Activated T-cell treated with anti-CD3 and anti-CD28 coated beads, Interleukin-2, amount 50 U/mL, for 1 hour (primary cell): ENCODE measurements at places on chromosomes 3 and 15.
A peak's percentile ranks its signal among the peaks of the same experiment; 100 is the strongest.

DNA sequence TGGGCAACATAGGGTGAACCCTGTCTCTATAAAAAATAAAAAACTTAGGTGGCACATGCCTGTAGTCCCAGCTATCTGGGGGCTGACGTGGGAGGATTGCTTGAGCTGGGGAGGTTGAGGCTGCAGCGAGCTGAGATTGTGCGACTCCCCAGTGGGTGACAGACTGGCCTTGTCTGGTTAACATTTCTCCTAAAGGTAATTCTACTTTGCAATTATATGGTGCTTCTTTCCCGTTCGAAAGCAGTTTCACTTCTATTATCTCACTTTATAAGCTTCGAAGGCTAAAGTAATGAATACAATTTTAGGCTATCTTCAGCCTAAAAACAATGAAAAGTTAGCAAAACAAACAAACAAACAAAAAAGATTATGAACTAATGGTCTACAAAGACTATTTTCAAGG, 35.3 kb downstream of the COMMD2 start:
- DNase-seq = no peak

- DNase-seq = no peak
These were observed 217.6 kb downstream of the STT3B start for GRCh38 chr3:31750341-31750740.

- DNase-seq = no peak
These were observed 49.8 kb downstream of the MBNL1 start for GRCh38 chr3:152318512-152318911.

DNA sequence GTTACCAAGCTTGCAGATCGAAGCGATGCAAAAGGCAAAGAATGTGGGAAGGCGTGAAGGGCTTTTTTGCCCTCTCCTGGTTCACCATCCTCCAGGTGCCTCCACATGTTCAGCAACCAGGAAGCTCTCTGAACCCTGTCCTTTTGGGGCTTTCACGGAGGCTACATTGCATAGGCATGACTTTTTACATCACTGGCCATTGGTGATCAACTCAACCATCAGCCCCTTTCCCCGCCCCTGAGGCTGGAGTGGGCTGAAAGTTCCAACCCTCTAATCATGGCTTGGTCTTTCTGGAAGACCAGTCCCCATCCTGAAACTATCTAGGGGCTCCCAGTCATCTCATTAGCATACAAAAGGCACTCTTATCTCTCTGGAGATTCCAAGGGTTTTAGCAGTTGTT, 52.6 kb downstream of the UACA start:
- no peak for DNase-seq

- no peak for DNase-seq
These were observed 35.1 kb downstream of the PDCD6IP start for GRCh38 chr3:33833408-33834095.

GRCh38 chr15:33822479-33822878, 145.8 kb upstream of the CHRM5 start:
- no peak for DNase-seq

GRCh38 chr3:128072454-128073184, 20.4 kb downstream of the SEC61A1 start:
- no peak for DNase-seq

DNA sequence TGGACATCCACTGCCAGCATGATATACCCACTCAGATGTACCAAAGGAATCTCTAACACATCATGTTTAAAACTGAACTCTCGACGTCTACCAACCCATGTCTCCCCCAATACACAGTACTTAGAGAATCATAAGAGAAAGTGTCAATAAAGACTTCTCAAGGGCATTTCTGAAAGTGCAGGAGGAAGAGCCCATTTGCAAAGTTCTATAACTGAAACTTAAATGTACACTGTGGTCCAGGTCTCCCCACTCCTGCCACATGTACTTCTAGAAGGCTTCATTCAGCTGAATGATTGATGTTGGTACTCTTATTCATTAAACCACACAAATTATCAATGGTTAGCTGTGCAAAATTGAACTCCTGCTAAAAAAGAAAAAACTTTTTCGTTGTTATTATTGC, 31.8 kb downstream of the HERC1 start:
- no peak for DNase-seq

GRCh38 chr3:38015485-38015884, 14.0 kb downstream of the PLCD1 start:
- DNase-seq = no peak

- DNase-seq = no peak
These were observed 40.6 kb upstream of the NMNAT3 start for GRCh38 chr3:139718415-139718814.

DNA sequence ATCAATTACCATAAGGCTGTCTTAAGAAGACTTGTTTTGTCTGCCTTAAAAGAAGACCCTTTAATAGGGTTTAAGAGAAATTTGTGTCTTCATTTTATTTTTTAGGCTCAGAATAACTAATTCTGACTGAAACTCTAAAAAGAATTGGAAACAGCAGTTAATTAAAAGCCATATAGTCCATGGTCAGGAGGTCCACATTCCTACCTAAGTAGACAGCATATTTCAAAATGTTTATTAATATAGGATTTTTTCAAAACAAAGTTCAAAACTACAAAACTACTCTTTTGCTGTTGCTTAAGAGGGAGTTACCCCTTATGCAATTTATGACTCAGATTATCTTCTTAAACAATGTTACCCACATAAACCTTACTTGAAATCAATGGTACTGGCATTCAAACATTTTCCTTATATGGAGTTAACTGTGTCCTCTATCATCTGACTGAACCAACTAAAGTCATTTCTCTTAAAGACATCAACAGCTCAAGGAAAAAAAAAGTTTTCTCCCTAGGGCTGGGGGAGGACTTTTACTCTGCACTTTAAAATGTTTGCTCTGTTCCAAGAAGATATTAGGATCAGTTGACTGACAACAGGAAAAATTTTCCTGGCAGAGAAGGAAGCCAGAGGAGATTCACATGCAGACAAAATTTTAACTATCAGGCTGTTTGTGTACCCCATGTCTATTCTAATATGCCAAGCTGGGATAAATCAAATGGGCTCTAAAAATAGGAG, 56.8 kb upstream of the NANOGP8 start:
- no peak for DNase-seq

DNA sequence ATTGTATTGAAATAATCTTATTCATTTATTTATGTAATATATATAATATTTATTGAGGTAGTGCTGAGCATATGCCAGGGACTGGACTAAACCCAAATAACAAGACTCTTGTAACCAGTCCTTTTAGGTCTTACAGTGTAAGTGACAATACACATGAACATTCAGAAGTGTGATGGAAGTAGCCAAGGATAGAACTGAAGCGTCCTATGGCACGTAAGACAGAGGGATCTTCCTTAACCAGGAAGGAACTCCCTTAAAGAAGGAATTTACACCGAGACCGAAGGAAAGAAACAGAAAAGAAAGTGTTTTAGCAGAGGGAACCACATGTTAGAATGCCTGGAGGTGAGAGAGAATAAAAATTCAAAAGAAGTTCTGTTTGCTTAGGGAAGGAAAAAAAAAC, 23.6 kb upstream of the CLDN1 start:
- DNase-seq = no peak

DNA sequence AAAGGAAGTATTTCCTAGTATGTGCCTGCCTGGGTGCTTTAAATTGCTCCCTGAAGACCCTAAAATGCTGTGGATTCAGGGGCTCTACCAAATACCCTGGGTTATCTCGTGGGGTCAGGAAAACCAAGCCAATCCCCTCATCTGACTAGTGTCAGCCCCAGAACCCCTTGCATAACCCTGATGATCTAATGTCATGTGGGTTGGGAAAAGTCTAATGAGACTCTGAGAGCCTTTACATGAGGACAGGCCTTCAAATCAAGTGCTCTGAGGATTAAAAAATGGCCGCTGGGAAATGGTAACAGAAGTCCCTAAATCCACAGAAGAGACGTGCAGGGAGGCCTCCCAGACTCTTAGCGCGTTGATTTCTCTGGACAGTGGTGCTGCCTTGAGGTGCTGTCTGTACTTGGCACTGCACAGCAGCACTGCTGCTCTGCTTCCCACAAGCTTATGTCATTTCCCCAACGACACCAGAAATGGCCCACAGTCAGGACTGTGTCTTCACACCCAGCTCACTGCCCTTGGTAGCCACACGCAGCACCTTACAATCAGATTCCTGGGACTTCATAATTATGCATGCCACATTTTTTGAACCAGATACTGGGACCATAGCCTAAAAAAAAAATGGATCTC, 16.6 kb downstream of the EIF4E3 start:
- no peak for DNase-seq

GRCh38 chr15:47726399-47726823, 9.1 kb downstream of the SEMA6D start:
- DNase-seq = no peak

- DNase-seq = no peak
These were observed 181.7 kb upstream of the CHRNA7 start for GRCh38 chr15:31848621-31849020.

GRCh38 chr3:46915297-46915822, 37.8 kb downstream of the PTH1R start:
- DNase-seq = no peak

DNA sequence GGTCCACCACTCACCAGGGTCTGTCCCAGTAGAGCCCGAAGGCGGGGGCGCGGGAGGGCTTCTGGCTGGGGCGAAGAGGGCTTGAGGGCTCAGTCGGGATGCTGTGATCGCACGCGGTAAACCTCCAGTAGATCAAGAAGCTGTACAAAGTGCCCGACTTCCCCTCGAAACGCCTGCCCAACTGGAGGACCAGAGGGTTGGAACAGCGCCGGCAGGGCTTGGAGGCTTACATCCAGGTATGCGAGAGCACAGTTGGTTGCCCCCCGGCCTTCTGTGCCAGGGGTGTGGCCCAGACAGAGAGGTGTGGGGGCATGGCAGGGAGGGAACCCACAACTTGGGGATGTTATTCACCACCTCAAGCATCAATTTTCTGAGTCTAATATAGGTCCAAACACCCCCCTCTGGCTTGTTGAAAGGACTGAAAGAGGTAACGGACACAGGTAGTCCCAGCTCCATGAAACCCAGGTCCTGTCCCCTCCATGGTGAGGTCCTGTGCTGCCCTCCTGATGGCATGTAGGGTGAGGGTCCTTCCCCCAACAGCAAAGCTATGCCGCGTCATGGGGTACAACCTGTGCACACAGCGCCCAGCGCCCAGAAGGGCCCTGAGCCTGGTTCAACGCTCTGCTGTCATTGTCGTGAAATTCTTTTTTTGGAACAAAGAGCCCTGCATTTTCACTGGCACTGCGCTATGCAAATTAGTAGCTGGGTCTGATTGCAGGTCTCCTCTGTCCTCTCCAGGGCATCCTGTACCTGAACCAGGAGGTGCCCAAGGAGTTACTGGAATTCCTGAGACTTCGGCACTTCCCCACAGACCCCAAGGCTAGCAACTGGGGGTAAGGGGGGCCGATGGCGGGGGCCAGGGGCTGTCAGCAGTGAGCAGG, 1.2 kb downstream of the SNX22 start:
- peak; percentile 43 for DNase-seq

- no peak for DNase-seq
These were observed 51.7 kb upstream of the HES1 start for GRCh38 chr3:194084284-194084683.

GRCh38 chr15:90840157-90840855, 28.1 kb upstream of the FURIN start:
- no peak for DNase-seq

GRCh38 chr3:197801891-197802778, 11.1 kb downstream of the LRCH3 start:
- no peak for DNase-seq

- no peak for DNase-seq
These were observed 107.0 kb upstream of the RPL32 start for GRCh38 chr3:12948371-12948770.

- no peak for DNase-seq
These were observed 49.5 kb downstream of the FBN1 start for GRCh38 chr15:48595981-48596380.

DNA sequence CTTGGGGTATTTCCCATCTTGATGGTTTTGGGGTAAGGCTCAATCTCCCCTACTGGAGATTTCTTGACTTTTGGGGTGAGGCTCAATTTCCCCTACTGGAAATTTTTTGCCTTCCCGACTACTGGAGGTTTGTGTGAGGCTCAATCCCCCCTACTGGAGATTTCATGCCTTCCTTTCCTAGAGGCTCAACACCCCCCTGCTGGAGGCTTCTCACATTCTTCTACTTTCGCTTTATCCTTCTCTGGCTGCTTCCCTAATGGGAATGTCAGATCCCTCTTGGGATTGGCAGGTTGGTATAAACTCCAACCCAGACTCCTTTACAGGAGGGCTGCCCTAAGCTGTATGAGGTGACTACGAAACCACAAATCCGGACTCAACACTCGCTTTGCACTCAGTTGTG, 49.2 kb downstream of the KATNBL1 start:
- no peak for DNase-seq

DNA sequence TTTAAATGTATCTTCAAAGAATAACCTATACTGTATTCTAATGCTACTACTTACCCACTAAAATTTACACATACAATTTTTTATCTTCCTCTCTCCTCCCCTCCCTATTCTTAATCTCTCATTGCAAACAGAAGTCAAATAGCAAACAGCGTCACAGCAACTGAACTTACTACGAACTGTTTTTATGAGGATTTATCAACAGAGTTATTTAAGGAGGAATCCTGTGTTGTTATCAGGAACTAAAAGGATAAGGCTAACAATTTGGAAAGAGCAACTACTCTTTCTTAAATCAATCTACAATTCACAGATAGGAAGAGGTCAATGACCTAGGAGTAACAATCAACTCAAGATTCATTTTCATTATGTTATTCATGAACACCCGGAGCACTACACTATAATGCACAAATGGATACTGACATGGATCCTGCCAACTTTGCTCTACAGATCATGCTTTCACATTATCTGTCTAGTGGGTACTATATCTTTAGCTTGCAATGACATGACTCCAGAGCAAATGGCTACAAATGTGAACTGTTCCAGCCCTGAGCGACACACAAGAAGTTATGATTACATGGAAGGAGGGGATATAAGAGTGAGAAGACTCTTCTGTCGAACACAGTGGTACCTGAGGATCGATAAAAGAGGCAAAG, 984 bp downstream of the FGF7 start:
- DNase-seq = no peak

DNA sequence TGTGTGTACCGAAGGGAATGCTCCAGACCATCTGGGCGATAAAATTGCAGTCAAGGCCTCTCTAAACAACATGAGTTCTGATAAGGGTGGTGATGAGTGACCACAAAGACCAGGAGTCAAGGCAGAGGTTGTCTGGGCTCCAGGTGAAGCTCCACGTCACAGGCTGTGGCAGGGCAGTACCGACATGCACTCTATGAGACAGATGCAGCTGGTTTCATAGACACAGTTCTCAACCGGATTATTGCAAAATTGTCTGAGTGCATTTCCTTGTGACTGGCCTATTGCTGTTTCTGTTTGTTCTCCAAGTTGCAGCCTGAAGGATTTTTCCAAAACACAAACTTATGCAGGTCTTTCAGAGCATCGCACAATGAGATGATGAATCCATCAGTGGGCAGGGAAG, 157.5 kb upstream of the HES1 start:
- no peak for DNase-seq

GRCh38 chr15:82005239-82005638, 40.6 kb downstream of the MEX3B start:
- DNase-seq = no peak

GRCh38 chr3:150913133-150913922, 8.1 kb upstream of the MINDY4B start:
- DNase-seq = no peak

GRCh38 chr3:190012784-190013183, 107.9 kb downstream of the P3H2 start:
- no peak for DNase-seq

- no peak for DNase-seq
These were observed 44.0 kb downstream of the BFSP2 start for GRCh38 chr3:133443649-133444422.

- DNase-seq = no peak
These were observed 32.3 kb upstream of the CCR2 start for GRCh38 chr3:46321461-46322104.

GRCh38 chr15:39320886-39321285, 260.0 kb upstream of the THBS1 start:
- no peak for DNase-seq
